ENCODE measurements at places on chromosomes 3 and 15.

- DNase-seq: peak; percentile 72
Measured at GRCh38 chr15:64895285-64896065, 16.2 kb upstream of the ANKDD1A start.

- no peak for DNase-seq
Measured at GRCh38 chr3:3907023-3907422, 107.8 kb downstream of the LRRN1 start.

DNA sequence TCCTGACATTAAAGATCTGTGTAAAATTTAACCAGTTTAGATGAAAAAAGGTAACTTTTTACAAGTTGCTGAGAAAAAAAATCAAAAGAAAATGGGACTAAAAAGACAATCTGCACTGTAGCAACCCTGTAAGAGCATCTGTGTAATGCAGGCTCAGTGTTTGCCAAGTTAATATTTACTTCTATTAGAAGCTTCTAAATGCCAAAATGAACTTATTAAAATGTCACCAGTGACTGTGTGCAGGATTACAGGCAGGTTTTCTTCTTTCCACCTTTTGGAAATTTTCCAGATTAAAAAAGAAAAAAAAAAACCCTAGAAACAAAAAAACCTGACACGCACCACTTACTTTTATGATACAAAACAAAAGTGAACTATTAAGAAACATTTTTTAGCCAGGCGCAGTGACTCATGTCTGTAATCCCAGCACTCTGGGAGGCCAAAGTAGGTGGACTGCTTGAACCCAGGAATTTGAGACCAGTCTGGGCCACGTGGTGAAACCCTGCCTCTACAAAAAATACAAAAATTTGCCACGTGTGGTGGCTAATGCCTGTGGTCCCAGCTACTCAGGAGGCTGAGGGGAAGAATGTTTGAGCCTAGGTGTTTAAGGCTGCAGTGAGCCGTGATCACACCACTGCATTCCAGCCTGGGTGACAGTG is 87.2 kb downstream of the TJP1 start:
- peak; percentile 9 for DNase-seq

DNA sequence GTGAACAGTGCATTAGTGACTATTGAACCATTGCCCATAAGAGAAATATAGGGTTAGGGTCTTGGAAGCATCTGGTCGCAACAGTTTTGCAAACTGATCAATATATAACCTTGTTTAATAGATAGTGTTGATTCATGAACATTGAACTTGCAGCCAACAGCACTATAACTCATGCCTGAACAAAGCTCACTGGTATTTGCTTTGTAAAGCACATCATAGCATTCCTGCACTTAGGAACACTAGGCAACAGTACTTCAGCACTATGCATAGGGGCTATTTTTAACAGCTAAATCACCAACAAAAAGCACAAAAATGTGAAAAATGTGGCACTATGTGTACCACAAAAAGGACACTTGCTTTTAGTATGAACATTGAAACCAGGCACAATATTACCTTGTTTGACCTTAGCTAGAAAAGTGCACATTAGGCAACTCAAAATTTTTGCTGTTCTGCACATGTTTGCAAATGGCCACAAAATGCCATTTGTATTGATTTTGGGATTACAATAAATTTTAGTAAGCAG is 68.0 kb downstream of the OXNAD1 start:
- DNase-seq: no peak

GRCh38 chr3:171736556-171736955 is 73.7 kb downstream of the PLD1 start:
- DNase-seq: no peak

GRCh38 chr3:127588806-127589577 is 1.5 kb downstream of the TPRA1 start:
- DNase-seq: peak; percentile 30

DNA sequence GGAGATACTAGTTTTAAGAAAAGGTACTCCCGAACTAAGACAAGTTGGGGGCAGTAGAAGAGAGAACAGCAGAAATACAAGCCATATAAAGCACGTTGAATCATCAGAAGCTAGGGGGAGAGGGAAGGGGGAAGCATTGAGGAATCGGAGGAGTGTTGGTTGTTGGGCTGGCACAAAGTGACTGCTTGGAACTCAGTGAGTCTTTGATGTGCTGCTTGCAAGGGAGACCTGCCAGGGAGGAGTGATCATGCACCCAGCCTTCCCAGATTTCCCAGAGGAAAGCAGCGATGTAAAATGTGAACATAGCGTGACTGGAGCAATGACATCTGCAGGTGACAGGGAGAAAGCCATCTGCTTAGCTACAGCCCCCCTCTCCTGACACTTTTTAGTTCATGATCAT is 192.4 kb upstream of the IL12A start:
- no peak for DNase-seq

GRCh38 chr15:45021348-45021747 is 1.6 kb upstream of the SORD start:
- no peak for DNase-seq

- DNase-seq: no peak
Measured at GRCh38 chr15:57626713-57627440, 35.2 kb downstream of the MYZAP start.
